ENCODE measurements at places on chromosomes 1 and 21.

GRCh38 chr1:246624091-246624490, 57.8 kb downstream of the CNST start:
- no peak for DNase-seq

- DNase-seq: no peak
Measured at GRCh38 chr1:64616039-64616438, 128.8 kb upstream of the RAVER2 start.

DNA sequence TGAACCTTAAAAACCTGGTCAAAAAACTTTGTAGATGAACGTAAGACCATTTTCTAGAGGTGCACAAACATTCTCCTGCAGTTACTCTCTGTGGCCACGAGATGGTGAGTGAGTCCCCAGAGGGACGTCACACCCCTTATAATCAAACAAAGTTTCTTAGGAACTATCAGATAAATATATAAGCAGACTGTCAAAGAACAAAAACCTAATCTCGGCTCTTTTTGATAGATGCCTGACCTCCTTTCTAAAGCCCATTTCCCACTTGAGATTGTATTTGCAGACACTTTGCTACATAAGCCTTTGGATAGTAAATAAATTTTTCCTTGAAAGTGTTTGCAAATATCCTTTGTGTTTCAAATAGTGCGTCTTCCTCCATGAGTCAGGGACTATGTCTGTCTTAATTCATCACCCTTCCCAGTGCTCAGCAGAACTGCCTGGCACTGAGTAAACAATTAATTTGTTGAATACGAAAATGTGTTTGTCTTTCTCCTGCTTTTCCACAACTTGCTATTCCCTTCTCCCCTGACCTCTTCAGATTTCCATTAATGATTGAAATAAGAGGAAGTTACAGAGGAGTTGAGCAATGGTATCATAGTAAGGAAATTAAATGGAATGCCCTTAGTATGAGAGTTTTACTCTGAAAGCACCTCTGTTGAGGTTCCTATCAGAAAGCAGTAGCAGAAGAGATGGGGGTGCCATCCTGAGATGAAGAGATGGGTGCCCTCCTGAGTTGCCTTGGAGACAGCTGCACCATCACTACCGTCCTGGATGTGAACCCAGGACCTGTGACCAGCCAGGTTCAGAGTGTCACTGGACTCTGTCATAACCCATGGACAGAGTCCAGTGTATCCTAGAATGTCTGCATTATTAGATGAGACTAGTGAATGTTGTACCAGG, 57.8 kb upstream of the RAVER2 start:
- no peak for DNase-seq

DNA sequence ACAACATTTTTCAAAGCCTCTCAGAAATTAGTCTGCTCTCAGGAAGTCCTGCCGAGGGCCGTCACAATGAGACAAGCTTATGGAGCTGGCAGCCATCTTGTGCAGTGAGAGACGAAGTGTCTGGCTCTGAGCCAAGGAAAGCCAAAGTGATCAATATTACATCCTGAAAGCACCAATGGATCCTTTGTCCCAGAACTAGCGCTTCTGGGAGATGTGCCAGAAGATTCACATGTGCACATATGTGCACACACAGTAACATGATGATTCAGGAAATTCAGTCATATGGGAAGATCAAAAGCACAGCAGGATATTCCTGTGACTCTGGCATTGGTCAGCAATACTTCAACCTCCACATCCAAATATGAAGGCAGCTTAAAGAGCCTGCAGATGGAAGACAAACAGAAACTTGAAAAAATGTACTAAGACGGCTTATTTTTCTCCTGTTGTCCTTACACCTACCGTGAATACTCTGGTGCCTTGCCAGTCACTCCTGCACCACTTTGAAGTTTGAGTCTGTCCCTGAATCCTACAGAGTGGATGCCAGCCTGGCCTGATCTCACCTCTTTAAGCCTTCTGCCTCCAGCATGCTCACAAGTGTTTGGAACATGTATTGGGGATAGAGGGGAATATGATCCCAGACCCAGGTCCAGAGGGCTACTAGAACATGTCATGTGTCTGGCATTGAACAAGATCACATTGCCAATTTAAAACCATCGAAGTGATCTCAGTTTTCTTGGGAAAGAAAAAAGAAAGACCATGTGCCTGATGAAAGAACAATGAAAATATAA, 44.5 kb upstream of the PRRX1 start:
- no peak for DNase-seq

DNA sequence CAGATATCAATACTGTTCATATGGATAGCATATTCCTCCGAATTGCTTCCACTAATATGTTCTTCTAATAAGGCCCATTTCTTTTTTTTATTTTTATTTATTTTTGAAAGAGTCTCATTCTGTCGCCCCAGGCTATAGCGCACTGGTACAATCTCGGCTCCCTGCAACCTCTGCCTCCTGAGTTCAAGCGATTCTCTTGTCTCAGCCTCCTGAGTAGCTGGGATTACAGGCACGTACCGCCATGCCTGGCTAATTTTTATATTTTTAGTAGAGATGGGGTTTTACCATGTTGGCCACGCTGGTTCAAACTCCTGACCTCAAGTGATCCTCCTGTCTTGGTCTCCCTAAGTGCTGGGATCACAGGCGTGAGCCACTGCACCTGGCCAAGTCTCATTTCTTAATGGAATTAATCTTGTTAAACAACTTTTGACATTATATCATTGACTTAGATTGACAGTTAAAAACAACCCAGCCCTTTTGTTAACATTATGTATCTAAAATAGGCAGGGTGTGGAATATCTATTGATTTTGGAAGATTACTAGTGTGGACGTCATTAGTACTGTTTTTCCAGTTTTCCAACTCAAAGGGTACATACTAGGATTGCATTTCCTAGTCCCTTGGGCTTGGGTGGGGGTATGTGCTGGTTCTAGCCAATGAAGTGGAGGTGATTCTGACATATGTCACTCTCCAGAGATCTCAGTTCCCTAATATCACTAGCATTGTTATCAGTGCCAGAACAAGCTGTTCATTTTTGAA, 281.4 kb downstream of the GRIK1 start:
- DNase-seq: no peak

GRCh38 chr1:77557053-77557452, 125.4 kb downstream of the ZZZ3 start:
- no peak for DNase-seq

GRCh38 chr1:2787163-2787911, 14.2 kb downstream of the TTC34 start:
- DNase-seq: no peak

GRCh38 chr1:46173361-46173856, 1.5 kb upstream of the TSPAN1 start:
- DNase-seq: no peak

DNA sequence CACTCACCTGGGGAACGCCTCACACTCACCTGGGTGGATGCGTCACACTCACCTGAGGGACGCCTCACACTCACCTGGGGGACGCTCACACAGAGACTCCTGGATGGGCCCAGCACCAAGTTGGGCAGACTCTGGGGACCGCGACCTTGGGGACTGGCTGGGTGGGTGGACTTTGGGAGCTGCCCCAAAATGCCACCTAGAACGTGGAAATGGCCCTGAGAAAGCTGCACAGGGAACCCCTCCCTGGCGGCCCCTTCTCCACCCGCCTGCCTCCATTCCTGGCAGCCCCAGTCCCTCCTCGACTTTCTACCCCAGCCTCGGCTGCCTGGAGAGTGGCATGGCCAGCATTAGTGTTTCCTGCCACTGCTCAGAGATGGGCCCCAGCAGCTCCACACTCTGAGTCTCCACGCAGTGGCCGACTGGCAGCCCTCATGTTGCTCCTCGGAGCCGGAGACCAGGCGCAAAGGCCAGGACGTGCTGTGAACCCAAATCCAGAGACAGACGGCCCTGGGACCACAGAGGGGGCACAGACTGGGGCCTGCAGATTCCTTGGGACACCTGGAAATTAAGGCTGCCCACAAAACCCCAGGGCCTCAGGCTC, 46.5 kb upstream of the ACTRT2 start:
- DNase-seq: no peak

- DNase-seq: no peak
Measured at GRCh38 chr1:240967070-240967724, 355.2 kb upstream of the GREM2 start.

DNA sequence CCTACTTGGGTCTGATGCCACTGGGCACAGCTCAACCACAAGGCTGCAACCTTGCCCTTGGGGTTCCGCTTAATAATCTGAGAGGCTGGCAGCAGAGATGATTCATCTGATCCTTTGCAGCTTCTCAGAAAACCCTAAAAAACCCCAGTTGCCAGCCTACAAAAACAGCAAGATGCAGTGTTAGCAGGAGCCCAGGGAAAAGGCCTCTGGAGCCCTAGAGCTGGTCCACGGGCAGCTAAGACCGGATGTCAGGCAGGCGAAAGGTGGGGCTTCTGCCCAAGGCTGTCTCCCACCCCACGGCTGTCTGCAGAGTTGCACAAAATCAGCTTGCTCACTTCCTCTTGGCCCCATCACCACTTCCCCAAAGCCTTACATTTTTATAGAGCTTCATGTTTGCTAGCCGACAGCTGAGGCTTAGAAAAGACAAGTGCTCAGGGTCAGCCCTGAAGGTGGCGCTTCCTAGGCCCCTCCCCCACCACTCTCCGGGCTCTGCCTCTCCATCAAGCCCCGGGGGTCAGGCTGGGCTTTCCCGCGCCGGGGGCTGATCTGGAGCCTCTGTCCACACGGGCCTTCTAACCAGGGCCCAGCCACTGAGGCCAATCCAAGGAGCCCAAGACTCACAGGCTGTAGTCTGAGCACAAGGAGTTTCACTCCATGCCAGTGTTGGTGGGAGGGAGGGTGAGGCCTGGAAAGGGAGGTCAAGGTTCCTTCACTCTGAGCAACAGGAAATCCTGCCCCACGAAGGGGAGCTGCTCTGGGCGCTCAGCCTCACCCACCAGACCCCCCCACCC, 4.2 kb upstream of the ADORA3 start:
- peak; percentile 85 for DNase-seq

DNA sequence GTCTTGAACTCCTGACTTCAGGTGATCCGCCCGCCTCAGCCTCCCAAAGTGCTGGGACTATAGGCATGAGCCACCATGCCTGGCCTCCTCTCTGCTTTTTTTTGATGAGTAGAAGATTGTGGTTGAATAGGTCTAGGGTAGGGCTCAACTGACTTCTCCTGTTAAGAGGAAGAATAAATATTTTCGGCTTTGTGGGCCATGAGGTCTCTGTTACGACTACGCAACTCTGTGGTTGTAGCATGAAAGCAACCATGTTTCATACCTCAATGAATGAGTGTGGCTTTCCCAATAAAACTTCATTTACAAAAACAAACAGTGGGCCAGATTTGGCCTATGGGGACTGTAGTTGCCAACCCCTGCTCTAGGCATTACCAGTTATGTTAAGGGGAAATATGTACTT, 67.8 kb downstream of the NID1 start:
- no peak for DNase-seq

- peak; percentile 63 for DNase-seq
Measured at GRCh38 chr1:26900001-26900814, at the start of gene GPATCH3. GPATCH3 (minus strand) TSS chr1:26900467; CDS start chr1:26900442, 25 bp downstream.

- DNase-seq: no peak
Measured at GRCh38 chr1:79646880-79647279, 640.4 kb upstream of the ADGRL4 start.

DNA sequence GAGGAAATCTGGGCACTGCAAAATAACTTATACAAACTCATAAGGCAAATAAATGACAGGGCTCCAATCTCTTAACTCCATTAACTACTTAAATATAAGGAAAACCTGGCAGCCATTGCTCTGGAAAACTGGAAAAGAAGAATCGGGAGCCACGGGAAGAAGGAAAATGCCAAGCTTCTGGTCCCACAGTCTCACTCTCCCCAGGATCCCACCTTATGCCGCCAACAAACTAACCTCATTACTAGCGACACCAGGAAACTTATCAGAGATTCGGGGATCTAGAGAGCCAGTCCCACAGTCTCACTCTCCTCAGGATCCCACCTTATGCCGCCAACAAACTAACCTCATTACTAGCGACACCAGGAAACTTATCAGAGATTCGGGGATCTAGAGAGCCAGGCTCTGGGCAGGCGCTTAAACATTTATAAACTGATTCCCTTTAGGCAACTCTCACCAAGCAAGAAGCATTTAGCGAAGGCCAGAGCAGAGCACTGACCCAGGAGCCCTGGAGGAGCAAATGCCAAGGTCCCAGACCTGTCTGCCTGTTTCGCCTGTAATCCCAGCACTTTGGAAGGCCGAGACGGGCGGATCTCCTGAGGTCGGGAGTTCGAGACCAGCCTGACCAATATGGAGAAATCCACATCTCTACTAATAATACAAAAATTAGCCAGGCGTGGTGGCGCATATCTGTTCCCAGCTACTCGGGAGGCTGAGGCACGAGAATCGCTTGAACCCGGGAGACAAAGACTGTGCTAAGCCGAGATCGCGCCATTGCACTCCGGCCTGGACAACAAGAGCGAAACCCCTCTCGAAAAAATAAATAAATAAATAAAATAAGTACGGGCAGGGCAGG, 720 bp downstream of the PSMB2 start:
- DNase-seq: no peak

GRCh38 chr1:161421456-161421855, 53.8 kb upstream of the CFAP126 start:
- no peak for DNase-seq

DNA sequence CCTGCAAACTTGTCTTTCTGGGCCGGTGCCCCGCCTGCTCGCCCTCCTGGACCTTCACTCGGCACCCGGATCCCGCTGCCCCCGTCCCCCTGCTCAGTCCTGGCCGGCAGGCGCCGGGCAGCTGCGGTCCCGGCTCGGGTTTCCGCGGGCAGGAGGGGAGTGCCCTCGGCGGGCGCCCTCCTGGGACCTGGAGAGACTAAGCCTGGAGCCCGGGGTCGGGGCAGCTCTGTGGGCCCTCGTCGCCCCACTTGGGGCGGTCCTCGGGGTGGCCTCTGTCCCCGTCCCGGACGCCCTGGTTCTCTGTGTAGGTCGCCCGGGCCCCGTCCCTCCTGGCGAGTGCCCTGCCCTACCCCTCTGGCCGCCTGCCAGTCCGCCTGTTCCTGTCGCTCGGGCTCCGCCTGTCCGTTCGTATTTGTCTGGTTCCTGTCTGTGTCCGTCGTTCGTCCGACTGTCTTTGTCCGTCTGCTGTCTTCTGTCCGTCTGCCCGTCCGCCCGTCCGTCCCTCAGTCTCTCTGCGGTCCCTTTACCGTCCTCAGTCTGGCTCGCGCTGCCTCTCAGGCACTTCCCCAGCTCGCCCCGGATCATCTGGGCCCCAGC, 490 bp downstream of the SERINC2 start:
- no peak for DNase-seq

DNA sequence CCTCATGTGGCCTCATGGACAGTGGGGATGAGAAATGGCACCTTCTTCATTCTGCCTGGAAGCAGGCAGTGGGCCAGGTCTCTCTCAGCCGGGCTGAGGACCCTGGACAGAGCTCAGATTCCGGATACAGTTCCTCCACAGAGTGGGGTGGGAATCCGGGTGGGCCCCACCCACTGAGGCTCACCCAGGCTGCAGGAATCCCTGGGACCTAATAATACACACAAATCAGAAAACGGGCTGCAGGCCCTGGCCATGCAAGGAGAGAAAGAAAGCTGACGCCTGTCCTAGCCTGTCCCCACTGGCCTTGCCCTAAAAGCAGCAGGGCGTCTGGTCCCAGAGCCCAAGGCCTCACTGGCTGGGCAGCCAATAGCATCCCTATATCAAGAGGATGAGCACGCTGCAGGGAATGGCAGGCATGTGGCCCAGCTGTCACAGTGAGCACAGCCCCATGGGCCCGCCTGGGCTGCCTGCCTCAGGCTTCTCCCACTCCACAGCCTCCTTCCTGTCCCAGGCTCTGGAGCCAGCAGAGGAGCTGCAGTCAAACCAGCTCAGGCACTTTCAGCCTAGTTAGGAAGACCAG, 25.3 kb downstream of the ACTA1 start:
- DNase-seq: no peak

Measured in NK-92 treated with Interleukin-12 subunit alpha and Interleukin-12 subunit beta, amount 100 ng/mL, for 24 hours (cell line).